ENCODE measurements at places on chromosomes 16 and 17.

GRCh38 chr16:66810391-66810790, 9.0 kb upstream of the TERB1 start:
- no peak for DNase-seq

GRCh38 chr16:3677994-3678393, 23.5 kb downstream of the DNASE1 start:
- no peak for DNase-seq

- no peak for DNase-seq
Measured at GRCh38 chr16:21167360-21167759, 8.9 kb downstream of the LDAF1 start.

DNA sequence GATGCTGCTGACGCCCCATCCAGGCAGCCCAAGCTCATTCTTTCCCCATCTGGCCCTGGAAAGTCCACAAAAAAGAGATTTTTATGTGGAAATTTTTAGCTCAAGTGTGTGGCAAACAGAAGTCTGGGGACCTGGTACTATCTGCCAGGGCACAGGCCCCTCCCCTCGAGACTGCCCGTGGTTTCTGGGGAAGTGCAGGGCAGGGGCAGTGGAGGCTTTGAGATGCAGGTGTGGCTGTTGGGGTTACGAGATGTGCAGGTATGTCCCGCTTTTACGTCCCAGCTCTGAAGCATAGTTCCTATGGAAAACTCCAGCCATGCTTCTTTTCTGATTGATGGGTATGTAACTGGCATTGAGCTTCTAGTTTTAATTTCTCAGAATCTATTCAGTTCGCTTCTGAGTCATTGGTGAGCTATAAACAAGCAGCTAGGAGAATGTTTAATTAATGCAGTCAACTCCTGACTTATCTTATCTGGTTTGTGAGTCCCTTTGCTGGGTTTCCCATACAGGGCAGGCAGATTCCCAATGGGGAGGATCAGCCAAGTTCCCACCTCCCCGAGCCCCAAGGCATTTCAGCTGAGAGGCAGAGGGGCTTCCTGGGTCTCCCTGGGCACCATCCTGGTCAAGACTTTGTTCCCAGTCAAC, 16.2 kb downstream of the TBX4 start:
- no peak for DNase-seq

- no peak for DNase-seq
Measured at GRCh38 chr17:50830352-50830751, 5.0 kb upstream of the WFIKKN2 start.
